ENCODE measurements at places on chromosomes 13 and 19.

- DNase-seq: no peak
Measured at GRCh38 chr19:33348301-33349010, 25.1 kb upstream of the CEBPG start.

DNA sequence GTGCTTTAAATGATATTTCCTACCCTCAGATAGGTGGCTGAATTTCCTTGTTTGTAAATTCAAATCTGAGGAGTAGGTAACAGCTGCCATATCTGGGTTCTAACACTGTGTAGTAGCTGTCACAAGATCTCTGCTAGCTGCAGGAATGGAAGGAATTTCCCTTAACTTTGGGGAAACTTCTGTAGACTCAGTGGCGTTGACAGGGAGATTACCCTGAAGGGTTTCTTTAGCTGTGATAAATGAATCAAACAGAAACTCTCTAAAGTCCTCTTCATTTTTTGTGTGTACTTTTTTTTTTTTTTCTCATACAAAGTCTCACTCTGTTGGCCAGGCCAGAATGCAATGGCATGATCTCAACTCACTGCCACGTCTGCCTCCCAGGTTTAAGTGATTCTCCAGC lies 5.3 kb upstream of the EPSTI1 start:
- no peak for DNase-seq

DNA sequence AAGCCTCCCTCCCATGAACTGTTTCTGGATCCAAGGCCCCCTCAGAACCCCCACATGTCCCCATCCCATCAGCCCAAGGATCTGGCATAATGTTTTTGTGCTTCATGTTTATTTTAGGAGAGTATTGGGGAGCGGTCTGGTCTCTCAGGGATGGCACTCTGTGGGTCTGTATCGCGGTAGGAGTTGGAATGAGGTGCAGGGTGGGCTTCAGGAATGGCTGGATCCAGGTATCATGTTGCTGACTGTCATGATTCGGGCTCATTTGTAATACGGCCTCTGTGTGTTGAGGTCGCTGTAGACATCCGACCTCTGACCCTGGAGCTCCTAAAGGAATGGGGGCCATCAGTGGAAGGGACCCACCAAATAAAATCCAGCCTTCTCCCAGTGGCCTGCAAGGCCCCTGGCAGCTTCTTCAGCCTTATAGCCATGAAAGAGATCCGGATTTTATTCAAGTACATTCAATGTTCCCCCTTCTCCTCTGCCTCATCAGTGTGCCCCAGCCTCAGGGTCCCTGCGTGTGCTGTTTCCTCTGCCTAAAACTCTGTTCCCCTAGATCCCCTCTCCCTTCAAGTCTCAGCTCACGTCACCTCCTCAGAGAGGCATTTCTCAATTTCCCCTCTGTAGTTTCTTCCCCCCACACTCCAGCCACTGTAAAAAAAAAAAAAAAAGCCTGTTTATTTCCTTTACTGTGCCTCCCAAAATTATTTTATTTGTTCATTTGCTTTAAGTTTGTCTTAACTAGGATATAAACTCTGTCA lies 2.2 kb downstream of the HCST start:
- DNase-seq: no peak

- no peak for DNase-seq
Measured at GRCh38 chr19:51386882-51387520, 773 bp downstream of the LIM2 start.

DNA sequence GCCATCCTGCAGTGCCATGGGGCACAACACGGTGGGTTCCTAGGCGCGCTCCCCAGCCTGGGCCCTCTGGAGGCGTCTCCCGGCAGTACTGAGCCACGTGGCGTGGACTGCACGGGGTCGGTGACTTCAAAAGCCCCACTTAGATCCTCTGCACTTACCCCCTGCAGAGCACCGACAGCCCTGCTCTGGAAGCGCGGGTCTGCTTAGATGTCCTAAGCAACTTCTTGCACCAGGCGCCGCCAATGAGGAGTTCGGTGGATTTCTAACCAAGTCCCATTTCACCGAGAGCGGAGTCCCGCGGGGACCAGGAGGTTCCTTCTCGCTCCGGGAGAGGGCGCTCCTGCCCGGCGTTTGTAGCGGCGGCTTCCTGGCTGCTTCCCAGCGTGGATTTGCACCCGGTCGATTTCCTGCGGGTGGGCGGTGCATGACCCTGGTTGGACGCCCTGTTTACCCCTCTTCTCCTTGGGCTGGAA lies 25.2 kb upstream of the ZNF845 start:
- DNase-seq: no peak

- DNase-seq: no peak
Measured at GRCh38 chr13:95455782-95456181, 96.7 kb upstream of the CLDN10 start.

DNA sequence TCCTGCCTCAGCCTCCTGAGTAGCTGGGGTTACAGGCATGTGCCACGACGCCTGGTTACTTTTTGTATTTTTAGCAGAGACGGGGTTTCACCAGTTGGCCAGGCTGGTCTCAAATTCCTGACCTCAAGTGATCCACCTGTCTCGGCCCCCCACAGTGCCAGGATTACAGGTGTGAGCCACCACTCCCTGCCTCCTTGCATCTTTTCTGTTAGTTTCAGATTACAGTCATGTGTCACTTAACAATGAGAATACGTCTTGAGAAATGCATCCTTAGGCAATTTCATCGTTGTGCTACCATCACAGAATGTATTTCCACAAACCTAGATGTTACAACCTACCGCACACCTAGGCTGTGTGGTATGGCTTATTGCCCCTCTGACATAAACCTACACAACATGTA lies 180.4 kb downstream of the TM9SF2 start:
- no peak for DNase-seq

GRCh38 chr13:73803997-73804396 lies 330.2 kb downstream of the KLF12 start:
- DNase-seq: no peak

DNA sequence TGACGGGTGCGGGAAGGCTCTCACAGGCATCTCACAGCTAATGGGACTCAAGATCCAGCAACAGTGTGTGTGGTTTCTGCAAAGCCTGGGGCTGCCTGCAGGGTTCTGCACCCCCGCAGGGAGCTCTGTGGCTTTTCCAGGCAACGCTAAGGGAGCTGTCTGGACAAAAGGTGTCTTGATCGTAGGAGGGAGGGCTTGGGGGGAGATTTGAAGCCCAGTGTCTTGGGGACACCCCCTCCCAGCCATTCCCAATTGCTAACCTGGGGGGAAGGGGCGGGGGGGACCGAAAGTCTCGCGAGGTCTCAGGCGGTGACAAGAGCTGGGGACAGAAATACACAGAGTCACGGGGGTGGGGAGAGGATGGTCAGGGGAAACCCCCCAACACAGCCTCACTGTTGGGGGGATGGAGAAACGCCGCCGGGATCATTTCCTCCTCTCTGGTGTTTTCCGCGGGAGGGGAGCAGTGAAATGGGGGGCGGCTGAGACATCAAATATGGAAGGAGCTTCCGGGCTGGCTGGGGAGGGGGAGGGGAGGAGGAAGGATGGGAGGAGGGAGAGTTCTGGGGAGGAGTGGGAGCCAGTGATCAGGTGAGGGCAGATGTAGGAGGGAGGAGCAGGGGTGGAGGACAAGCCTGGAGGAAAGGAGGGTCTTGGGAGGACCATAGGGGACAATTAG lies 13.3 kb downstream of the KCNC3 start:
- no peak for DNase-seq
